Stimulated activated CD4-positive, alpha-beta T cell treated with anti-CD3 and anti-CD28 coated beads, Interleukin-2, amount 100 ng/mL, for 24 hours (primary cell): ENCODE measurements at places on chromosomes 5 and 9.

DNA sequence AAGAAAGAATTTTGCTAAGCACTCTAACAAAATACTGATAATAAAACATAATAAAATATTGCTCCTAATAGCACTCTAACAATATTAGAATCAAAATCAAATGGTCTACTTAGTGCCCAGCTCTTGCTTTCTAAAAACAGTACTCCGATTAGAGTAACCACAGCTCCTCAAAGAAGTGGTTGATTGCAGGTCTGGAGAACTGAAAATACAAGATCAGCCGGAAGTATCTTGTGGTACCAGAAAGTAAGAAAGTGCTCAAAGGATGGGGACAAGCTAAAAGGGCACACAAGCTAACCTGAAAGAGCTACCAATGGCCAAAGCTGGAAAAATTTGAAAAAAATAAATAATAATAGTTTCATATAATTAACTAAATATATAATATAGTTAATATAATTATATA is 119.2 kb downstream of the CWC27 start:
- DNase-seq = no peak

DNA sequence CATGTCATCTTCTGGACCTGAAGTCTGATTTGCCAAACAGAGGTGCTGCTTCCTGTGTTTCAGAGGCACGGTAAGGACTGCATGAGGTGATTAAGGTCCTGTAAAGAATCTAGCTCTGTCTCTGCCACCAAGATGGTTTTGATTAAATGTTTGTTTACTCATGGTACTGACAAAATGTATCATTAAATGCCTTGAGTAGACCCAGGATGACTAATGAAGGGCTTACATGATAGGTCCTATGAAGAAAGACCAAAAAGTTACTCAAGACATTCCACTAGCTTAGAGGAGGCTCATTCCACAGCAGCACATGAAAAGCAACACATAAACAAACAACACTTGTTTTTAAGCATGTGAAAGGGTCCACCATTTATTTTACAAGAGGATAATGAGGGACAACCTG is 100.9 kb downstream of the BOD1 start:
- no peak for DNase-seq

GRCh38 chr9:13992138-13993088 is 321.5 kb downstream of the NFIB start:
- DNase-seq = no peak

GRCh38 chr5:96260009-96260408 is 173.0 kb downstream of the PCSK1 start:
- no peak for DNase-seq

DNA sequence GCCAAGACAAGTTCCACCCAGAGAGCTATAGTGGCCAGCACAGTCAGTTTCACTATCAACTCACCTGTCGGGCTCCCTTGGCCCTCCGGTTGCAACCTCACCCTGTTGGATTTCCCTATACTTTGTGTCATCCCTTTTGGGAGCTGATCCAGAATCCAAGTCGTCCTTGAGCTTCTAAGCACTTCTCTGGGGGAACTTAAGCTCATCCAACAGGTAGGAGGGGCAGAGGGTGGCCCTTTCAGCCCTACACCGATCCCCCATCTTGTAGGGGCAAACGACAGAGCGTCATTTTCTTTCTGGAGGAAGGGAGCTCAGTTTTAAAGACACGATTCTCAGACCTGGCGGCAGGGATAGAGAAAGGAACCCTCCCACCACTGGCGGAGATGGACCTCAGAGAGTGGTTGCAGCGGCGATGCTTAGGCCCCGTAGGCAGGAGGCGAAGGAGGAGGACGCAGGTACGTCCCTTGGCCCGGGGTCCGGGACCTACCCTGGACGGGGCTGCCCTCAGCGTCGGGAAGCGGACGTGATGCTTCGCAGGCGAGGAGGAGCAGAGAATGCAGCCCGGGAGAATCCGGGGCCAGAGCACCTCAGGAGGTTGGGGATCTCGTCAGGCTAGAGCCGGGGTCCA is 519 bp downstream of the ZER1 start:
- DNase-seq = no peak

DNA sequence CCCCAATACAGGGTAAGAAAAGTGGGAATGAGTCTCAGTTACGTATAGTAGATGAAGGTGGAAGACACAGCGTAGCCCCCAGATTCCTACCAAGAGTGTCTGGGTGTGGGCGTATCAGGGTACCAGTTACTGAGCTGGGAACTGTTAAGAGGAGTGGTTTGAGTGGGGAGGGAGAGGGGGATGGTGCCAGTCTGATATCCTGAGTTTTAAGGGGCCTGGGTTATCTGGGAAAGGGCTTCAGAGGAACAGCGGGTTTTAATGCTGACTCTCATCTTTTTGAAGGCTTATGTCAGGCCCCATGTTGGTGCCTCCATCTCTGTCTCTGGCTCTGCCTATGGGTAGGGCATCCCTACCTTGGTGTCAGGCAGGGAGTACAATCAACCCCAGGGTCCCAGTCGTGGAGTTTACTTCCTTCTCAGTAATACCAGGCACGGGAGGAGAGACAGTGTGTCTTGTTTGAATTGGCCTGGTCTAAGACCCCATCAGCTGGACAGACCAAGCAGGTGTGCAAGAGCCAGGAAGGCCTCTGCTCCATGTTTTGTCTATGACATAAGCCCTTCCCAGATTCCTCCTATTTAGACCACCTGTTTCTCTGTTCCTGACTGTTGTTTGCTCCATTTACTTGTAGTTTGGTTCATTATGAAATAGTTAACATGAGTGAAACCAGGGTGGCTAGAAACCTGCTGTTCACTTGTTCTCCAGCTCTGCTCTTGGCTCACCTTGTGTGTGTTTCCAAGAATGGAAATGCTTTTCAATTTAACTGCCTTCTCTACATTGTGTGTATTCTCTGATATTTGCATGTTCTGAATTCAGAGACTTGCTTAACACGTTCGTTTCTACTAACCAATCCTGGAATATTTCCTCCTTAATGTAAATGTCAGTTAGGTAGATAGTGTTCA is 125.6 kb downstream of the DAB2IP start:
- DNase-seq = no peak

- no peak for DNase-seq
These were observed 23.1 kb downstream of the LNPEP start for GRCh38 chr5:96958977-96959376.

DNA sequence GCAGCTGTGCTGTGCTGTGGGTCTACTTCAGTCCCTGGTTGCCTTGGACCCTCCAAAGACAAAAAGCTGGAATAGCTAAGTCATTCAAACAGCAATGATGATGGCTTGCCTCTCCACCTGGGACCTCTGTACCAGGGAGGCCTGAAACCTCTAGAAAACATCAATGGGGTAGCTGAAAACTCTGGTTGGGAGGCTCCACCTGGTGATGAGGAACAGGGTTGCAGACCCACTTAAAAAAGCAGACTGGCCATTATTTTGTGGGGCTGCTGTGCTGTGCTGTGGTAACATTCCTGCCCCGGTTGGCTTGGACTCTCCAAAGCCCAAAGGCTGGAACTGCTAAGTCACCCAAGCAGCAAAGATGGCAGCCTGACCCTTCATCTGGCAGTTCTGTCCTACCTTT is 839.3 kb upstream of the ARRDC3 start:
- DNase-seq = no peak

GRCh38 chr9:75185585-75186170 is 97.4 kb downstream of the OSTF1 start:
- peak; percentile 65 for DNase-seq

DNA sequence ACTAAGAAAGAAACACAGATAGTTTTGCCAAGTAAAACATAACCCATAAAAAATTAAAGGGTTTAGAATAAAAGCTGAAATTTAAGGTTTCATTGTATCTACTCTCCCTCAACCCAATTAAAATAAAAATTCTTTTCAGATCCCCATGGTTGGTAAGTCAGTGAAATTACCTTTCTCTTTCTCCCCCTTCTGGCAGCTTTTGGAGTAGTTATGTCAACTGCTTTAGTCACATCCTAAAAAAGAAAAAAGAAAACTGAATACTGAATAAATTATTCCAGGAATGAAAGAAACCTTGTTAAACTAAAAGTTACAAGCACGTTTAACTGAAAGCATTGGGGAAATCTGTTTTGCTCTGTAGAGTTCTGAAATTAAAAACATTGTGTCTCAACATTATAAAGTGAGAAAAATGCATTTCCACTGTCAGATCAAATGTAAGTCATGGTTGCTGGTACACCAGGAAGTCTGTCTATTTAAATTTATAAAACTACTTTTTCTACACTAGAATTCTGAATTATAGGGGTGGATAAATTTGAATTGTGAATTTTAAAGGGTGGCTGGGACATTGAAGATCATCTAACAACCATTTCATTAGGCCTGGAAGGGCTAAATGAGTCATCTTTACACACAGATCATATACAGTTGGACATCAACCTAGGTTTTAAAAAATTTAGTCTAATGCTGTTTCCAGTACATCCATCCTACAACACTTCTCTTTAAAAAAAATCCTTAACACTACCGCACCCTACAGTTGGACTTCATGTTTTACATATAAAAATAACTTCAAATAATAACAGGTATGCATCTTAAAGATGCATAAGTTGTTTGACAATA is 24.7 kb downstream of the PSIP1 start:
- DNase-seq = no peak

DNA sequence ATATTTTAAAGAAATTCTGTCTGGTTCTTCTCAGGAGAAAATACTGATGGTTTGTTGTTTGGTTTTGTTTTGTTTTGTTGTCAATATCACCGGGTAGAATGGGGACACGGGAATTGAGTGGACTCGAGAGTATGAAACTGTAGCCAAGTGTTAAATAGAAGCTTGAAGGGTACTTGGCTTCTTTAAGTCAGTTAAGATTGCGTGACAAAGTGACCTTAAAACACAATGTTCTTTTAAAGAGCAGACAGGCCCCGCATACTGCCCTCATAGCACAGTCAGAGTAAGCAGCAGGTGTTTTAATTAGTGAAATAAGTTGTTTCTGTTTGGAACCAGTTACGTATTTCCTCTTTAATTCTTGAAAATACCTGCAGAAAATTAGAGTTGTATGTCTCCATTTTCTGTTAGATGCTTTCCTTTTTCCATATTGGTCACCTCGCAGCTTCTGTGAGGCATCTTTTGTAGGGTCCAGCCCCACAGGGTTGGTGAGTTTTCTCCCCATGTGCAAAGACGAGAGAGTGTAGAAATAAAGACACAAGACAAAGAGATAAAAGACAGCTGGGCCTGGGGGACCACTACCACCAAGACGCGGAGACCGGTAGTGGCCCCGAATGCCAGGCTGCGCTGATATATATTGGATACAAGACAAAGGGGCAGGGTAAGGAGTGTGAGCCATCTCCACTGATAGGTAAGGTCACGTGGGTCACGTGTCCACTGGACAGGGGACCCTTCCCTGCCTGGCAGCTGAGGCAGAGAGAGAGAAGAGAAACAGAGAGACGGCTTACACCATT is 9.6 kb downstream of the TRIP13 start:
- DNase-seq = no peak

GRCh38 chr5:67516948-67517565 is 320.5 kb upstream of the CD180 start:
- no peak for DNase-seq

GRCh38 chr5:40680741-40681362 is 1.1 kb downstream of the PTGER4 start:
- DNase-seq = peak; percentile 57

DNA sequence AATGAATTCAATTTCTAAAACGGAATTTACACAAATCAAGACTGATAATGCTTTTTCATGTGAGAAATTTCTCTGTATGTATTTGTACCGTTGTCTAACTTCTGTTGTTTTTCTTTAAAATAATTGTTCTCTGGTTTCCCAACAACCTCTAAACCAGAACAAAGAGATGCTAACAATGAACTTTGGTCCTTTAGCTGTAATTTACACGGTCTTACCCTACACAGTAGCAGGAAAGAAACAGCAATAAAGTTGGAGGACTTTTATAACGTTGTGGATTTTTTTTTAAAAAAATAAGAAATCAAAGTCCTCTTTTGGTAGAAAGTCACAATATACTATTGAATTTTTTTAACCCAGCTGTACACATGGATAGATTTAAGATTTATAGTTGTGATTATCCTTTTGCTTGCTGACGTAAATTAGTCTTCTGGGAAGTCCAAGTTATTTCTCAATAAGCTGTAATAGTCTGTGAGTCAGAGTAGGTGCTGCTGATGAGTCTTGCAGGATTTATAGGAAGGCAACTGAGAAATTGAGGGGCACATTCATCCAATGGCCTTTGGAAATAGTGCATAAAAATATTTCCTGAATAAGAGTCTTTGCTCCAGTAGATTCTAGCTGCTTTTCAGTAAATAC is 76.8 kb upstream of the PCSK1 start:
- no peak for DNase-seq

GRCh38 chr5:125316915-125317535 is 570.6 kb upstream of the ZNF608 start:
- no peak for DNase-seq

DNA sequence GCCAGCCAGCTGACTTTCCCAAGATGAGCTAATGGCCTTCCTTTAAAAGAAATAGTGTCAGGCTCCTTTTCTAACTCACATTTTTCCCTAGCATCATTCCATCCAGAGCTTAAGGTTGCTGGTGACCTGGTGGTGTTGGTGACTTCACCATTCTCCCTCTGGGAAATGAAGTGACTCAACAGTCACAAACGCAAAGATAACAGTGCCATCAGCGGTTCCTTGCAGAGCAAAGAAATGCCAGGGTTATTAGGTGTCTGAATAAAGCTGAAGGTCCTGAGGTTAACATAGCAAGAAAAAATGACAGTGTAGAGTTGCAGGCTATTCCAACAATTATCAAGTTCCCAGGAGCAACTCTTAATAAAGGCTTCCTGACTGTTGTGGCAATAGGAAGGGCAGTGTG is 111.8 kb upstream of the SLC44A1 start:
- DNase-seq = no peak

DNA sequence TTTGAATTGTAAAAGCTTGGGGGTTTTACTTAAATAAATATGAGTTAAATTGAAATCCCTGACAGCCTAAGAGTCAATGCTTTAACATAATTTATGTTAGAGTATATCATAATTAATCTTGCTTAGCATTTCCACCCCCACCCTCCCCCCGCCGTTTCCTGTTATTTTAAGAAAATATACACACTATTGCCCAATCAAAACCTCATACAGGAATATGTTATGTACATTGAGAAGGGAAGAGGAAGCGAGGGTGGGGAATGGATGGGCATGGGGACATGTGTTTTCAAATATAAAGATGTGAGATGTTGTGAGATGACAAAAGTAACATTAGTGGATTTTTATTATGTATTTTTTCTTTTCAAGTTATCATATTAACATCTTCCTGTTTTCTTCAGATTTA is 561.1 kb upstream of the MEF2C start:
- no peak for DNase-seq

DNA sequence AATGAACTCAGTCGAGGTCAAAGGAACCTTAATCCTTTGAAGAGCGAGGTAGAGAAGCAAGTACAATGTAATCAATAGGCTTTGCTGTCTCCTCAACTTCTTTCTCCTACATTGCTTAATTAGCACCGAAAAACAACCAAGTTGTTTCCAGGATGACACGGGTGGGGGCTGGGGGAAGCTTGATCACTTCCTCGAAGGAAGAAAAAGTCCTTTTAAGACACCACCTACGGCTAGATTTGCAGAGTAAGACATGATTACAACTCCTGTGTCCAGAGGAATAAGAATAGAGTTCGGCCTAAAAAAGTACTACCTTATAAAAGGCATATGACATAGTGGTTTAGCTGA is 811 bp upstream of the ARRDC3 start:
- peak; percentile 15 for DNase-seq
